ENCODE measurements at places on chromosomes 1 and 21.

- DNase-seq, result no peak
Measured at GRCh38 chr1:203320591-203321272, 15.4 kb downstream of the BTG2 start.

- DNase-seq, result no peak
Measured at GRCh38 chr1:158311066-158311465, 20.3 kb downstream of the CD1B start.

DNA sequence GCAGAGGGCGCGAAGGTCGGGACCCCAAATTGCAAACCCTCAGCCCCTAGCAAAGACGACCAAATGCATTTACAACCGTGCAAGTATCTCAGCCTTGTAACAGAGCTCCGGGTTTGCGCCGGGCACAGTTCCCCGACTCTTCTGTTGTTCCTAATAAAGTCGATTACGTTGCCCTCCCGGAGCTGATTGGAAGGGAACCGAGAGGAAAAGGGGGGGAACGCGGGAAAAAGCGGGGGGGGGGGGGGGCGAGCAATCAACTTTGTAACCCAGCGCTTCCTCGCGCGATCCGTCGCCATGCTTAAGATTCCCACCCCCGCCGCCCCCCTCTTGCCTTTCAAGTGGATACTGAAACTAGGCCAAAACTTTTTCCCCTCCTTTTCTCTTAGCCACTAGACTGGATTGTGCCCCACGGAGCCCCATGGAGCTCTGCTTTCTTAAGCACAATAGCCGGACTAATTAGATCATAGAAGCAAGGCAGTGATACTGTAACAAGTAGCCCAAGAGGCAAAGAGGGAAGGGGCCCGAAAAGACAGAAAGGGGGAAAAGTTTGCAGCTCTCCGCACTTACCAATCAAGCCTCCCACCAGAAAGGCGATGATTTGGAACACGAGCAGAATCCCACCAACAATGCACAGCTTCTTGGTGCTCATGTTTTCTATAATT is 565 bp downstream of the WLS start:
- no peak for DNase-seq

DNA sequence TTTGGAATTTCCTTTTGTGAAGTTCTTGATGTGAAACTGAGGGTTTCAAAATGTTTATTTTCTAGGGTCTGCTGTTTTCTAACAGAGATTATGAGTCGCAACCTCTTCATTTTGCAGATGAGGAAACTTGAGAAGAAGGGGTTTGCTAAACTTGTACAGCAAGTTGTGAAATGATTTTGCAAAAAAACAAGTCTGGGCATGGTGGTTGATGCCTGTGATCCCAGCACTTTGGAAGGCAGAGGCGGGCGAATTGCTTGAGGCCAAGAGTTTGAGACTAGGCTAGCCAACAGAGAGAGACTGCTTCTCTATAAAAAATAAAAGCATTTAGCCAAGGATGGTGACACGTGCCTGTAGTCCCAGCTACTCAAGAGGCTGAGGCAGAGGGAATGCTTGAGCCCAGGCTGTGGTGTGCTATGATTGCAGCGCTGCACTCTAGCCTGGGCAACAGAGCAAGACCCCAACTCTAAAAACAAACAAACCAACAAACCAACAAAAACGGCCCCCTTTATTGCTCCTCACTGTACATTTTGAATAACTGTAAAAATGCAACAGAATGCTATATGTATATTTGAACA is 9.9 kb downstream of the TRIM67 start:
- no peak for DNase-seq

- no peak for DNase-seq
Measured at GRCh38 chr1:228081578-228082213, 812 bp upstream of the ARF1 start.

GRCh38 chr21:7952648-7953047 is 2568.7 kb upstream of the TPTE start:
- DNase-seq, result no peak

DNA sequence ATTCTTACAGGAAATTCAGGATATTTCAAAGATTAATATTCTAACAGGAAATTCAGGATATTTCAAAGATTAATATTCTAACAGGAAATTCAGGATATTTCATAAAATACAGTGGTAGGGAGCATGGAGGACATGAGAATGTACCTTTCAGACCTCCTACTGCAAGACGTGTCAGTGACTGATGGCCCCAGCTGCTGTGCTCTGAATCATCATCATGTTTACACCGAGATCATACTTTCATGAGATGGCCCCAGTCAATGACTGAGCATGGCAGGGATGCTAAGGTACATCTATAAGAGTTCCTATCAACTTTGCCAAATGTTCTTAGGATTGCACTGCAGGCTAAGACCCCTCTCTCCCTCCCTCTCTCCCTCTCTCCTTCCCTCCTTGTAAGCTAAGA is 69.0 kb downstream of the HFM1 start:
- DNase-seq, result no peak

DNA sequence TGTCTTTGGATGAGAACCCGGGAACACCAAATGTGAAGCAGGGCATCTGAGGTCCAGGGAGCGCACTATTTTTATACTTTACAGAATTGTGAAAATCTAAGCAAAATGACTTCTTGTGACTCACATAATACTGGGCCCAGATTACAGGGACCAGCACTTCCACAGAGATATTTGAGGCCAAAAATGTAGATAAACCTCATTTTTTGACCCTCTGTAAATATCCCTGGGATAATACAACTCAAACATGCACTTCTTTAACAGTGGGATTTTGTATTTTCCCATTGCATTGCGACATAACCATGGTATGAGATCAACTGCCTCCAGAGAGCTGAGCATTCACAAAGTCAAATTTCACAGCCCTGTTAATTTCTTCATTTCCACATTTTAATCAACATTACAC is 289.4 kb upstream of the ADGRL4 start:
- no peak for DNase-seq

GRCh38 chr21:38664841-38665240 is 140.9 kb upstream of the ETS2 start:
- no peak for DNase-seq

GRCh38 chr1:26327956-26328362 is 10.2 kb downstream of the CD52 start:
- DNase-seq, result no peak

GRCh38 chr1:83113652-83114051 is 885.3 kb downstream of the TTLL7 start:
- no peak for DNase-seq

DNA sequence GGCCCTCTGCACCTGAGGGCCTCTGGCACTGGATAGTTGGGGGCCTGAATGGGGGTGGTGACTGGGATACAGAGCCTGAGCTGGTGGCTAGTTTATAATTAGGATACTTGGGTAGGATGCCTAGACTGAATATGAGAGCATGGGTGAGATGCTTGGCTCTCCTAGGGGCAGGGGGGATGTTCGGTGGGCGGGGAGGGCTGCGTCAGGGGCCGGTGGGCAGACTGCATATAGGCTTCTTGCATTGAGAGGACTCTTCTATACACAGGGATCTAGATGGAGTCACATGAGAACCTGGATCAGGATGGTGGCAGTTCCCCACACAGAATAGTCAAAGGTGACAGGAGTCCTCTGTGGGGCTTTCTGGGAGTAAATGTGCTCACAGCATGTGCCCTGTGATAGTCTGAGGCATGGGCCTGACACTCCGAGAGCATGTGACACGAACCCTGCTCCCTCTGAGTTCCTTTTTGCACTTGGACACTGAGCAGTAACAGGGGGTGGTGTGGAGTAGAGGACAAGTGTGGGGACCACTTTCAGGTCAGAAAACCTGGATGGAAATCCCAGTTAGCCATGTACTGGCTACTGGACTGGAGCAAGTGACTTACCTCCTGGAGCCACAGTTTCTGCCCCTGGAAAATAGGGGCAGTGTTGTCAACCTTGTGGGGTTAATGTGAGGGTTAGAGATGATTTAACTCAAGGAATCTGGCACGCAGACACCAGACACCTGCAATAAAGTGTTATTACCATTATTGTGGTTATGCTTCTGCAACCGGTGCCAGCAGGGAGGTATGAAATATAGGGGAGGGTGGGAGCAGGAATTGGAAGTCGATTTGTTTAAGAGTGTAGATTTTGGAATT is 2.2 kb downstream of the MAP7D1 start:
- DNase-seq, result no peak

All from cortex of kidney (tissue), 1 donor.